Stimulated activated naive CD8-positive, alpha-beta T cell treated with anti-CD3 and anti-CD28 coated beads, Interleukin-15, amount 100 ng/mL, for 72 hours (primary cell): ENCODE measurements at places on chromosomes 3 and 15.

DNA sequence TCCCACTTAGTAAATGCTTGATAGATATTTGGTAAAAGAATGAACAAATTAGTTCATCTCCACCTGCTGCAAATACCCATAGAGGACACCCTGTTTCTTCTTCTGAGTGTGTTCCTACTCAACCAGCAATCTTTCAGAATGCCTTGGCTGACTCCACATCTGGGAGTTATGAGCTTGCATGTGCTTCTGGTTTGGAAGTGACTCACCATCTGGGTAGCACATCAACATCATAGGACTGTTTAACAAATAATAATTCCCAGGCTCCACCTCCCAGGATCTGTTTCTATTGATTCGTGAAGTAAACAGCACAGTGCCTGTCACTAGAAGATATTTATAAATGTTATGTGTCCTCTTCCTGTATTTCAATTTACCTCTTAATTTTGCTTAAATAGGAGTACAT lies 580.1 kb downstream of the ROBO2 start:
- no peak for DNase-seq

- DNase-seq = no peak
Measured at GRCh38 chr3:107055181-107055942, 321.9 kb upstream of the CCDC54 start.

DNA sequence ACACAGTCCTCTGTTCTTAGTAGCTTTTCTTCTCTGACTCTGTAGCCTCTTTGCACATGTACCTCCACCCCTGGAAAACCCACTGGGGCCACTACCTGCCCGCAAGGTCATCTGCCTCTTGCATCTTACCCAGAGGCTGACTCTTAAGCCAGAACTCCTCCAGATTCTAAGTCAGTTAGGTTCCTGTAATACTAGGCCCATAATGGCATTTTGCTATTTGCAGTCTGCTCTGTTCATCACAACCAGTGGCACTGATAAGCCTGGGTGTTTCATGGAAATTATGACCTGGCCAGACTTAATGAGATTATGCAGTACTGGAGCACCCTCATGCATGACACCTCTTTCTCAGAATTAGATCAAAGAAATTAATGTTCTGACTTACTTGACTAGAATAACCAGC lies 31.7 kb upstream of the ATG7 start:
- DNase-seq = peak; percentile 20

GRCh38 chr3:143122608-143123352 lies 3.2 kb downstream of the CHST2 start:
- DNase-seq = peak; percentile 9

- no peak for DNase-seq
Measured at GRCh38 chr3:184643442-184643841, 68.4 kb downstream of the MAGEF1 start.

DNA sequence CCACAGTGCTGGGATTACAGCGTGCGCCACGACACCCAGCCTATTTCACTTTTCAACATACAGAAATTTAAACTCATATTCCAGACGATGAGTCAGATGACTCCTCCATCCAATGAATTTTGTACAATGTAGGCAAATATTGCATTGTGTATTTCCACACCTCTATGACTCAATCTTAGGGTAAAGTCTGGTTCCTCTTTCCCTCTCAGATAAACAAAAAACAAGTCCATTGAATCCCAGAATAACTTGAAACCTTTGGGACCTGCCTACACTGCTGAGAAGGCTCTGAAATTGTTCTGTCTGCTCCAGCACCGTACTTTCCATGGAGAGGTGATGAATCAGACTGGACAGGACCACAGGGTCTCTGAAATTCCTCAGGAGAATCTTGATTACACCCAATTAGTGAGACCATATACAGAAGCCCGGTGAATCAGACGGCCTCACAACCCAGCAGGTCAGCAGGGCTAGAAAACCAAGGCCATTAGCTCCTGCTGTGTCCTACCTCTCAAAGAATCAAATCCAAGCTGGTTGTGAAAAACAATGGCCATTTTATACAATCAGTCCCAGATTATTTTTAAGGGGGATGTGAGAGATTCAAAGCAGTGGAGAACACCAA lies 112.6 kb downstream of the ERC2 start:
- DNase-seq = no peak

- DNase-seq = no peak
Measured at GRCh38 chr15:39499681-39500080, 81.2 kb upstream of the THBS1 start.

DNA sequence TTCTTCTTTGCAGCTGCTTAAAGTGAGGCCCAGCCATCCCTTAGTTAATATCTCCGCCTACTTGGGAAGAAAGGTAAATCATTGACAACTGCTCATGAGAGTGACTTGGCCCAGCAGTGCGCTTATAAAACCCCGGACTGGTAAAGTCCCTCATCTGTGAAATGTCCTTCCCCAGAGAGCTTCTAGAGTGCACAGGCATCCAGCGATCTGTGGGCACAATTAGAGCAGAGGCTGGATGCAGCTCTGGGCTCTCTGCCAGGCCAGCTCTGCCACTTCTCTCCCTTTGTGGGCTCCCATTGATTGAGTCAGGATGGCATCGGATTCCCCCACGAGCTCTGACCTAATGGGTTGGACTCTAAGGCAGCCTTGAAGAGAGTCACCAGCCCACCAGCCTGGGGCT lies 219.0 kb upstream of the LINGO1 start:
- DNase-seq = no peak

DNA sequence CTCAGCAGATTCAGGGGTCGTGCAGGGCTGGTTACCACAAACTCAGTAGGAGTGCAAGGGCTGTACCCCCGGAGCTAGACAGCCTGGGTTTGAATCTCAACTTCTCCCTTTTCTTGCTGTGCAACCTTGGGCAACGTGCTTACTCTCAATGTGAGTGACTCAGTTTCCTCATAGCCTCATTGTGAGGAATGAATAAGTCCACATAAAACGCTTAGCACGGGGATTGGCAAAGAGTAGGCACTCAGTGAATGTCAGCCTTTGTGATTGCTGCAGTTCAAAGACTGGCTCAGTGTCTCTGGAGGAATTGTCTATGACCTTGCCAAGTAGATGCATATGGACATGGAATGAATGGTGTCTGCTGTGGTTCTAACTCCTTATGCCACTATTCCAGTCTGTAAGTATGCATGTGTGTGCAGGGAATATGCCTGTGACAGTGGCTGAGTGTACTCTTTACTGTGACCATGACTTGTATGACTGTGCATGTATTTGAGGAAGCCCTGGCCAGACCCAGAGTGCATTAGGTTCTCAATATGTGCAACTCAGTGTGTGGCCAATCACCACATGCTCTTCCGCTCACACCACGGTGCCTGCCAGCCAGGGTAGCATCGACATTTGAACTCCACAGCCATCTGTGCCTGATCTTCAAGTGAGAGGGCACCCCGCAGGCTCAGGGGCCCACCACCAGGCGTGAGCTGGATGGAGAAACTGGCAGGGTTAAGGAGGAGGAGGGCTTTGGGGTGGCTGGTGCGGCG lies 900 bp upstream of the HYAL3 start:
- no peak for DNase-seq

GRCh38 chr15:48477795-48478360 lies 146.6 kb downstream of the DUT start:
- DNase-seq = no peak

- no peak for DNase-seq
Measured at GRCh38 chr15:62412686-62413085, 247.6 kb upstream of the C2CD4B start.

GRCh38 chr15:79089890-79090486 lies 592 bp downstream of the RASGRF1 start:
- no peak for DNase-seq

DNA sequence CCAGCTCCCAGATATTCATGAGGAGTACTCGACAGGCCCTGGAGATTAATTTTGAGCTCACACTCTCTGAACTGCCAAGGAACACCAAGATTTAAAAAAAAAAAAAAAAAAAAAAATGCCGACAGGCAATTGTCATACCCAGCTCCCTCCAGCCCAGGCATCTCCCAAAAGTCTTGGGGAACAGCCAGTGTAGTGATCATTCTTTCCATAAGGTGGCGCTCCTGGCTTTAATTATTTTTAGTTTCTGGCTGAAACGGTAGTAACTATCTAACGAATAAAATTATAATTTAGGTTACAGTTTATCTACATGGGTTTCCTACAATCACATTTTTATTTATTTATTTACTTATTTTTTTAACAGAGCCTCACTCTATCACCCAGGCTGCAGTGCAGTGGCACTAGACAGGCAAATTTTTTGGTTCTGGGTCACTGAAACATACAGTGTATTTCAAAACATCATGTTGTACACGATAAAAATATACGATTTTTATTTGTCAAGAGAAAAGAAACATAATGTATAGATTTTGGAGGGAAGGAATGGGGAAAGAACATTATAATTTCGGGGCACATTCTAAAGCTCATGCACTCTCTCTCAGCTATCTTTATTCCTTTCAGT lies 157.3 kb downstream of the ADAMTS9 start:
- DNase-seq = no peak

GRCh38 chr3:61848885-61849284 lies 287.5 kb downstream of the PTPRG start:
- DNase-seq = no peak

GRCh38 chr15:94586099-94586498 lies 354.7 kb downstream of the MCTP2 start:
- DNase-seq = no peak

GRCh38 chr3:128970740-128971047 lies 23.2 kb downstream of the CFAP92 start:
- DNase-seq = no peak
